IPS DF 19.7 (cell line): ENCODE measurements at places on chromosomes 6 and 20.
A peak's percentile ranks its signal among the peaks of the same experiment; 100 is the strongest.

DNA sequence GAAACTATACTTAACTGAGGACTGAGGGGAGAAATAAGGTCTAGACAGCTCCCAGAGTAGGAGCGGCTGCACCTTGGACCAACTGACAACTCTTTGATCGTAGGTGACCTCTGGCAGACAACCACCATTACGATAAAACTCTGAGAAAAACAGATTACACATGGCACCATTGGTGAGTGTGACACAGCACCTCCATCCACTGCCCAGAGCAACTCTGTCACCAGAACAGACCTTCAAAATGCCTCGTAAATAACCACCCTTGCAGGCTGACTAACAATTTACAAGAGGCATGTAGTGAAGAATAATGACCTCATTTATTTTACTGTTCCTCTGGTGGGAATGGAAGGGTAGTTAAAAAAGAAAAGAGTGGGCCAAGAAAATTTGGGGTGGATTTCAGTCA, 64.2 kb downstream of the F13A1 start:
- DNase-seq: no peak

DNA sequence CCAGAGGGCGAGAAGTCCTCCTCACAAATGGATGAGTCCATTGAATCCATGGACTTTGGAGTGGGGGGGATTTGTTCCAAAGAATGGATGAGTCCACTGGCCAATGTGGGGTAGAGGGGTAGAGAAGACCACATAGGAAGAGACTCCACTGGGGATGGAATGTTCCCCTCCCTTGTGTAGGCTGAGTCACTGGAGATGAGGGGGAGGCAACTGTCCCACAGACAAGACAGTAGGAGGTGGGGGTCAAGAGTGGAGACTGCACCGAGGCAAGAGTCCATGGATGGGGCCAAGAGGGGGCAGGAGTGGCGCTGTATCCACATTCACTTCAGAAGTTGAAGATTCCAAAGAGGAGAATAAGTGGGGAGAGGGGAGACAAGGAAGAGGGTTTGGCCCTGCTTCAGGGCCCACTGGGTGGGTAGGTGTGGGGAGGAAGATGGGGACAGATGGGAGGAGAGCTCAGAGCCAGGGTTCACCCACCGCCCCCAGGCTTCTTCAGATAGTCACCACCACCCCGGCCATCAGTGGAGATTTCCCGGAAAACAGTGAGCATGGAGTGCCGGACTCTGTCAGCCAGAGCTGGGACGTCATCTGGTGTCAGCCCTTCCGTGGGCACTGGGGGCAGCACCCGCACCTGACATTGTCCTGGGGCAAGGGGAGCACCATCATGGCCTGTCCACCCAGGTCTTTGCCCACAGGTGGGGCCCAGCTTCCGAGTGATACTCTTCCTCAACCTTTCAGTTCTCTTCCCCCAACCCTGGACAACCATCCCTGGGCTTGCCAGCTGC, 4.6 kb downstream of the EGFL8 start:
- no peak for DNase-seq

- no peak for DNase-seq
These were observed 181.9 kb downstream of the HDGFL1 start for GRCh38 chr6:22751223-22751622.

- peak; percentile 42 for DNase-seq
These were observed 116.4 kb downstream of the MYLK4 start for GRCh38 chr6:2634139-2634964.

DNA sequence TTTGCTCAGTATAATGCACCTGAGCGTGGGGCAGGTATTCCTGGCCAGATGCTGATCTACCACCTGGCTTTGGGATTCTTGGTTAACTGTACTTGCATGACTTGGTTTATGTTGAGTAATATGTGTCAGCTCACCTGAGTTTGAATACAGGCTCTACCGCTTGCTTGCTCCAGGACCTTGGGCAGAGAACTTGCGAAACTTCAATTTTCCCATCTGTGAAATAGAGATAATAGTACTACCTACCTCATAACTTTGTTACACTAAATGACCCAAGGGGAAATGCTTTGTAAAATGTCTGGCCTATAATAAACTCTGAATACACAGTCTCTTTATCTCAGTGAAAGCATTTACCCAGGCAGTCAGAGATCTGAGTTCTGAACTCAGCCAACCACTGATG, 51.8 kb downstream of the SCAND1 start:
- DNase-seq: no peak

- no peak for DNase-seq
These were observed at the start of gene FOXQ1 for GRCh38 chr6:1311400-1312202. FOXQ1 (plus strand) TSS chr6:1312098; CDS start chr6:1312705, 607 bp downstream.

GRCh38 chr6:165439928-165440554, 130.6 kb upstream of the C6orf118 start:
- DNase-seq: no peak

GRCh38 chr6:101716810-101717209, 323.3 kb downstream of the GRIK2 start:
- peak; percentile 94 for DNase-seq

DNA sequence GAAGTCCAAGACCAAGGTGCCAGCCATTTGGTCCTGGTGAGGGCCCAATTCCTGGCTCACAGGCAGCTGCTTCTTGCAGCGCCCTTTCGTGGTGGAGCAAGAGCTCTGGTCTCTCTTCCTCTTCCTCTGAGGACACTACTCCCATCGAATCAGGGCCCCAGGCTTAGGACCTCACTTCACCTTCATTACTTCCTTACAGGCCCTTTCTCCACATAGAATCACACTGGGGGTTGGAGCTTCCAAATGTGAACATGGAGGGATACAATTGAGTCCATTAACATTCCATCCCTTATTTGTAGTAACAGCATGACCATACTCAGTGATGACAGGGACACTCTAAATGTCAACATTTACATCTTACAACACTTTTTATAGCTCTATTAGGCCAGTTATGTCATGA, 2.3 kb downstream of the RAMACL start:
- no peak for DNase-seq

GRCh38 chr6:146901940-146902816, 302.0 kb upstream of the STXBP5 start:
- DNase-seq: no peak

DNA sequence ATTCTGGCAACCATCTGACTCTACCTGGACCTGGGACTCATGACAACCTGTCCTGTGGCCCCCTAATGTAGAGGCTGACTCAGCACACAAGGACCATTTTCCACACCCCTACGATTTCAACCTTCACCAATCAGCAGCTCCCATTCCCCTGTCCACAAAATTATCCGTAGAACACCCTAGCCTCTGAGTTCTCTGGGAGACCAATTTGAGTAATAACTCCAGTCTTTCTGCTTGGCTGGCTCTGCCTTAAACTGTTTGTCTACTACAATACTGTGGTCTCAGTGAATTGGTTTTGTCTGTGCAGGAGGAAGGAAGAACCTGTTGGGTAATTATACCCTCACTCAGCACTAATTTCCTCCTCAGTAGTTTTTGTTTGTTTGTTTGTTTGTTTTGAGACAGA, 99.3 kb upstream of the MRPS10 start:
- no peak for DNase-seq

DNA sequence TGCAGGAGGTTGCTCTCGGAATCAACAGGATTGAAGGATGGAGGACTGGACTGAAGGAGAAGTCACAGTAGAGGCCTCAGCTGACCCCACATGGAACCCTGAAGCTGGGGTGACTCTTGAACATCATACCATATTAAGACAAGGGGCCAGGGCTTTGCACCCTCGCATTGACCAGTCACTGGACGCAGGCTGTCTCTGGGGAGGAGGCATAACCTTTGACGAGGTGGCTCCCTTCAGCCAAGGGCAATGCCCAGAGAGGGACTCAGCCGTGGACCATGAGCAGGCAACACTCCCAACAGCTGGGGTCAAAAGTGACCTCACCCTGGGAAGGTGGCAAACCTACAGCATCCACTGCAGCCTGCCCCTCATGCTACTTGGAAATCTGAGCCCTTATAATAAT, 21.7 kb downstream of the PACSIN1 start:
- DNase-seq: no peak

DNA sequence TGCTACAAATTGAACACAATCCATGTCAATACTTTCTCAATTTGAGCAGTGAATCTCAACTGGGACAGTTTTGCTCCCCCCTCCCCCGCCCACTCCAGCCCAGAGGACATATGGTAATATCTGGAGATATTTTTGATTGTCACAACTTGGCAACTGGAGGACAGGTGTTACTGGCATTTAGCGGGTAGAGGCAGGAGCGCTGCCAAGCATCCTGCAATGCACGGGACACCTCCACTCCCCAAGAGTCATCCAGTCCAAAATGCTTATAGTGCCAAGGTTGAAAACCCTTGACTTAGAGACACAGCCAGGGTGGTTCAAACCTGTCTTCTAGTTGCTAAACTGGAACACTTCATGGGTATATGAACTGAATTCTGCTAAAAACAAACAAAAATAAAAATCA, 26.9 kb upstream of the LRRC1 start:
- DNase-seq: no peak

DNA sequence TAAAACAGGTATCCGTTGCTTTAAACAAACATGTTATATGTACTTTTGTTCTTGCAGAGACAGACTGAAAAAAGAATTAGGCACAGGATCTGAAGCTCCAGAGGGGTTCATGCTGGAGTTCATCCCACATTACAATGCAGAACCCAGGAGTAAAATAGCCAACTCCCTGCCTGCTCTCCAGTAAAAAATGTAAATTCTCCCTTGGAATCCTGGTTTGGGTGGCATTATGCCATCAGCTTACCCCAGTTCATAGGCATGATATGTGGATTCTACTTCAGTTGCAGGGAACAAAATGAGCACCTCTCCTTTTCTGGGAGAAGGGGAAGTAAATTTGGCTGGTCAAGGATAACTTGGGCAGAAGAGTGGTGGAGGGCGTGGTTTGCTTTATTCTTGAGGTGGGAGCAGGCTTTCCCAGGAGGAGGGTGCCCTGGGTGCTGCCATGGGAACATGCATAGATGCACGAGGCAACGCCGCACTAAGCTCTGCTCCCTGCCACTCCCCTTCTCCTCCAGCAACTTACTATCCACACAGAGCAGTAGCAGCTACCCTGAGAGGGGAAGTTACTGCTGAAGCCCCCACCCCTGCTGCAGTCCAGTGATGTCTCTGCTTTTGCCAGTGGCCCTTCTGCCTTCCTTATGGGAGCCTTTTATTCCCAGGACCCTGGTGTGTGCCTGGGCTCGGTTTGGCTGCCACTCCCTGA, 71.6 kb upstream of the GLP1R start:
- no peak for DNase-seq

DNA sequence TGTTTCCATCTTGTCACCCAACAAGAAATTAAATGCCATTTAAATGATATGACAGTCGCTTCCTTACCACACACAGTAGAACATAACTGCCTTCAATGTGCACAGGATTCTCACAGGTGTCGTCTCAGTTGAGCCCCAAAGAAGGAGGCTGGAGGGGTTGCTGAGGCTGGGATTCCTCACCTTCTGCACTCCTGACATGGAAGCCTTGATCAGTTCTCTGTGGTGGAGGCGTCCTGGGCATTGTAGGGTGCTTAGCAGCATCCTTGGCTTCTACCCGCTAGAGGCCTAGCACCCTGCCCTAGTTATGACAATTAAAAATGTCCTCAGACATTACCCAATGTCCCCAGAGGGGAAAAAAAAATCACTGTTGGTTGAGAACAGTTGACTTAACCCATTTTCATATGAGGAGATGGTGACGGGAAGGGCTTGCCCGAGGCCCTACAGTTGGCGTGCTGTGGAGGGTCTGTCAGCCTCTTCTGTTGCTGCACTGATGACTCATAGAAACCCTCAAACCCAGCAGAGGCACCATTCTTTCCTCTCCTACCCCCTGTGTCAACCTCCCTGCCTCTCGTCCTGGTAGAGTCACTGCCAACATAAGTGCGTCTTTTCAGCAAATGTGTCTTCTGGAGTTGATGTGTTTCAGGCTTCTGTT, 19.3 kb upstream of the ZNF831 start:
- DNase-seq: no peak

- no peak for DNase-seq
These were observed 14.6 kb upstream of the SLC22A2 start for GRCh38 chr6:160273196-160273595.

DNA sequence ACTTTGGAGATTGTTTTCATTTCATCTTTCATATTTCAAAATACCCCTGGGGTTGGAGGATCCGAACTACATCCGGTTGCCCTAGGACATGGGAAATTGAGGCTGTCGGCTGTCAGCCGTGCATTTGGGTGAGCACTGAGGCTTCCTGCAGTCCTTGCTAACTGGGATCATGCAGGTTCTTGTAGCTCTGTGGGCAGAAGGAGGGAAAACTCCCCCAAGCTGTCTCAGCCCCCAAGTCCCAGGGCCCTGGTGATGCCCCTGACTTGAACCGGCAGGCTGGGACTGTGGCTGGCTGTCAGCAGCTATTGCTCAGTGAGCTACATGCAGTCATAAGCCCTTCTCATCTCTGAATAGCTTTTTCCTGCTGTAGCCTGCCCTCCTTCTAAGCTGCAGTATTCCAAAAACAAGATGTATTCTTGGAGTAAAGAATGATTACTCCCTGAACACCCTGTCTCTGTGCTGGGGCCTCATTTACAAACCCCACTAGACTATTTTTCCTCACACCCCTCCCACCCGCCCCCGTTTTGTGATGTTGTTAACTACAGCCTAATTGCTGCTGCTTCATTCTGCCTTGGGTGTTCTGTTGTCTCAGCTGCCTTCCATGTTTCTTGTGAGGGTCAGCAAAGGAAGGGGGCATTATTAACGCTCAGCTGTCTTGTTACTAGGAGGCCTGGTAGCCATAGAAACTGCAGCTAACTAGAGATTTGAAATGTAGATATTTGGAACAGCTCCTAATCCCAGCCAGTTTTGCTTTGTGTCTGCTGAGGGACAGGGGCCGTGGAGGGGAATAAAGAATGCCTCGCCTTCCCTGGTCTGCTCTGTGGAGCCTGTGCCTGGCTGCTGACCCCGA, 18.1 kb downstream of the MTRES1 start:
- no peak for DNase-seq

GRCh38 chr20:33871362-33871761, 60.2 kb downstream of the CHMP4B start:
- DNase-seq: no peak

DNA sequence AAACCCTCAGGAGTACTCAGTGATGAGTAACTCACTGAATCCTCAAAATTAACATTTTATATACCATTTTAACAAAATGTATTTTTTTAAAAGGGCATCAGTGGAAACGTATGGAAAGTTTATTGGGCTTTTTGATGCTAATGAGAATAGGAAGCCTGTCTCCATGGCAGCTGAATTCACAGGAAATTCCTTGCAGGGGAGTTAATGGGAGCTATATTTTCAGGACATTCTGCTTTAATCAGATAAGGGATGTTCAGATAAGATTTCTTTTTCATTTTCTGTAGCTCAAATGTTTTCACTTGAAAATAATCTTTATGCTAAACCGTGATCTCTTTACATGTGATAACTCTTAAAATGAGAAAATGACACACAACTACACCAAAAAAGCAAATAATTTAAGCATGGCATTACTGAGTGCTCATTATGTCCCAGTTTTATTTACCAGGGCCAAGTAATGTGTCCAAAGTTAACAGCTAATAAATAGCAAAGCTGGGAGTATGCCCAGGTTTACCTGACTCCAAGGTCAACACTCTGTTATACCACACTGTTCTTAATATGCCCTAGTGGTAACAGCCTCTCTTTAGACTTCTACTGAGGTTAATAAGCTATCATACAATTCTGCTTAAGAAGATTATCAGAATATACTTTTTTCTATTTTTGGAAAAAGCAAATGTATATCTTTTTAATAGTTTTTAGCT, 348.1 kb downstream of the GRIK2 start:
- no peak for DNase-seq
